ENCODE measurements at places on chromosomes 11 and 22.

DNA sequence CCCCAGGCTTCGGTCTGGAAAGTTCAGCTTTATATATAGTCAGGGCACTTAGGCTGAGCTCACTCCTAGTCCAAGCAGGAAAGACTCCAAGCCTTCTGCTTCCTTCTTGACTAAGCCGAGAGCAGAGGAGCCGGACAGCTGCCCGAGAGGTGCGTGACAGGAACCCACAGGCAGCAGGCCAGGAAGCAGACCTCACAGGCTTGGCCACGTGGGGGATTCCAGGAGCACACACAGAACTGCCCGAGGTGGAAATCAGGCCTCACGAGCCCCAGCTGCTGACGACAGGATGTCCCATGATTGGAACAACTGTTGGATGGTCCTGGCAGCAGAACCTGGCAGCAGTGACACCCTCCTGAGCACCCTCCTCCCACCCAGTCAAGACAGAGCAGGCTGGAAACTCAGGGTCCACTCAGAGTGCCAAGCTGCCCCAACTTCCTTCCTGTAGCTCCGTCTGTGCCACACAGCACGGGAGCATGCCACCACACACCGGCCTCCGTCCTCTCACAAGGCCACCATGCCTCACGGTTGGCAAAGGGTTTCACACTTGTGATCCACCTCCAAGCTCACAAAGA, 5.4 kb downstream of the PLA2G6 start:
- peak; percentile 14 for DNase-seq

- DNase-seq: no peak
Measured at GRCh38 chr11:116844722-116845121, 7.3 kb upstream of the APOA1 start.

- DNase-seq: no peak
Measured at GRCh38 chr22:40009951-40010671, 15.4 kb downstream of the FAM83F start.

DNA sequence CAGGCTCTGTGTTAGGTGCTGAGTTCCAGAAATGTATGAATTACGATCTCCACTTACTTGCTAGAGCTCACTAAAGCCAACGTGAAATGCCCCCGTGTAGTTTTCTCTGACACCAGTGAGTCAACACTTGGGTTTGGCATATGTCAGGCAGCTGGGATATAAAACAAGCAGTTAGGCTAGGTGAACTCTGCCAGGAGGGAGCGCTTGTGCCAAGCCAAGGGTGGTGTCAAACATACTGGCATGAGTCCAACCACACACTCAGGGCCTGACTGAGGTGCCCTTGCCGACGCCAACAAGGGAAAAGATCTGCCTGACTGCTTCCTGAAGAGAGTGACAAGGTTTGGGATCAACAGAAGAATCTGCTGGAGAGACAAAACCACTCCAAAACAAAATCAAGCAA, 167.8 kb upstream of the NARS2 start:
- DNase-seq: no peak

- DNase-seq: no peak
Measured at GRCh38 chr11:119889111-119889510, 160.1 kb upstream of the NECTIN1 start.

GRCh38 chr11:114183044-114183511, 113.1 kb upstream of the NNMT start:
- peak; percentile 56 for DNase-seq

- no peak for DNase-seq
Measured at GRCh38 chr11:26470992-26471391, 101.1 kb downstream of the MUC15 start.

- DNase-seq: no peak
Measured at GRCh38 chr11:67983951-67984350, 19.9 kb downstream of the UNC93B1 start.

GRCh38 chr11:61666684-61667297, 13.4 kb upstream of the DAGLA start:
- no peak for DNase-seq

DNA sequence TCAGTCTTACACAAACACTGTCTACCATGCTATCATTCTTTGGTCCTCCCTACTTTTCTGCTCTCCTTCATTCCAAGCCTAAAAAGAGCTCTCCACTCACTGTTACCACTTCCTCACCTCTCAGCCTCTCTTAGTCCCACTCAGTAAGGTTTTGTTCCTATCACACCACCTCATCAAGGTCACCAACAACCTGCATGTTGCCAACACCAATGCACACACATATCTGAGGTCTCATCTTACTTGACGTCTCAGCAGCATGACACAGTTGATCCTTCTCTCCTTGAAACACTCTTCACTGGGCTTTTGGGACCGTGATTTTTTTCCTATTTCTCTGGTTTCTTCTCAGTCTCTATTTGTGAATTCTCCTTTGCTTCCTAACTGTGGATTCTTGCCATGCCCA, 8.1 kb downstream of the PISD start:
- DNase-seq: no peak

DNA sequence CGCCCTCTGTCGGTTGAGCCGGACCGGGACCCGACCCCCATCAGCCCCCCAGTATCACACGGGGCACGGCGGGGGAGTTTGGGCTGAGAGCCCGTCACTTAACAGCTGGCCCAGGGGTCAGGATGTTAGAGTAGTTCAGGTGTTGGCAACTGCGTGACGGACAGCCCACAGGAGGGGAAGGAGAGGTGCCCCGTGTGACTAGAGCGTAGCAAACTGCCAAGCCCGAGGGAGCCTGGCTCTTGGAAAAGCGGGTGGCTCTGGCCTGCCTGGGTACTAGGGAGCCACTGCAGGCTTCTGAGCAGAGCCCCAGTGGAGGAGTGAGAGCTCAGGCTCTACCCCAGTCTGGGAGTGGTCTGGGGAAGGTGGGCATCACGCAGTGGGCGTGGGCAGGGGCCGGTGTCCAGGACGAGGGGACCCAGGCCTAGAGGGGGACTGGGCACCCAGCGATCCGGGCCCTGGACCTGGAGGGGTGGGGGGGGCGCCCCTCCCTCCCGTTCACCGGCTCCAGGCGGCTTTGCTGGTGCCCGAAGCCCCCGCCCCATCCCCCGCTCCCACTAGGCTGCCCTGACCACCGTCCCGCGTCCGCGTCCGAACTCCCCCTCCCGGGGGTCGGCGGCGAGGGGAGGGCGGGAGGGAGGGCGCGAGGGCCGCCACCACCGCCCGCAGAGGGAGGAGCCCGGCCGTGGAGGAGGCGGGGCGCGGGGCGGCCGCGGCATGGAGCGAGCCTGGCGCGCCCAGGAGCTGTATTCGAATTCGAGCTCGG, 24.4 kb downstream of the SHANK3 start:
- DNase-seq: no peak

DNA sequence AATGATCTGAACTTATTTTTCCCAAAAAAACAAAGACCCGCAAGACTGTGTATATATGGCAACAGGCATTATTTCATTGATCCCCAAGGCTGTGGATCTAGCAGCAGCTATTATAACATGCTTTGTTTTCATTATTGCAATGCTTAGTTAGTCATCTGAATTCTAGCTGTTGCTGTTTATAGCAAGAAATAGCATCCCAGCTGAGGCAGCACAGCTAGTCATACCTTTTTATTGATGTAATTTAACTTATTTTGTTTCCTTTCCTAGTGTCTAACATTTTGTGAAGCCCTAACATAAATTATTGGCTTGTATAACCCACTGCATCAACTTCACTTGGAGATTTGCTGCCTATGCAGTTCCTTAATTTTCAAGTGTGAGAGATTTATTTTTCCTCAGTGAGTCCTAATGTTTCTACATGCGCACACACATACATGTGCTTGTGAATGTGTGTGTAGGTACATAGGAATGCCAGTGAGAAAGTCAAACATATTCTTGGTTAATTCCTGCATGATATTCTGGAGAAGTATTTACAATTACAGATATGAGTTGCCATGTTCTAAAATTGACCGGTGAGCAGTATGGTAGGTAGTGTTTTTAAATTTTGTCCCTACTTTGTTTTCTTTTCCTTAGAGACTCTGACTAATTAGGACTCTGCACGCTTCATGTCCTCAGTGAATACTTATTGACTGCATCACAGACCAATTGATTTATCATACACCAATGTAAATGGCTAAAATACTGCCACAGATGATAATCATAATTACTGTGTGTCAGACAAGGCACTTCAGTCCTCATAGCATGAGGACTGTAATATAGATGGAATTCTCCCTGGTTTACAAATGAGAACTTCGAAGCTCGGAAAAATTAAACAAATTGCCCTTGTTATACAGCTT, 119.3 kb downstream of the WNT11 start:
- no peak for DNase-seq

DNA sequence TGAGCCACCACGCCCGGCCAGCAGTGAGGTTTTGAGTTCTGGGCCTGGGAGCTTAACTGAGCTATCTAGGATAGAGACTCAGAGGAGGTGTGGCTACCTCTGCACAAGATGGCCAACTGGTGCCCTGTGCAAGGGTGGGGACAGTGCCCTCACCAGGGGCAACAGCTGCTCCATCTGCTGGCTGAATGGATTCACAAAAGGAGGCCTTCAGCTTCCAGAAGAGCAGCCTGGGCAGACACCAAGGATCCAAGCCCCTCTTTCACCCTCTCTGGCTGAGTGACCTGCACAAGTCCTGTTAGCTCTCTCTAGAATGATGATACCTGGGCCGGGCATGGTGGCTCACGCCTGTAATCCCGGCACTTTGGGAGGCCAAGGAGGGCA, 33.5 kb upstream of the BAIAP2L2 start:
- DNase-seq: no peak

DNA sequence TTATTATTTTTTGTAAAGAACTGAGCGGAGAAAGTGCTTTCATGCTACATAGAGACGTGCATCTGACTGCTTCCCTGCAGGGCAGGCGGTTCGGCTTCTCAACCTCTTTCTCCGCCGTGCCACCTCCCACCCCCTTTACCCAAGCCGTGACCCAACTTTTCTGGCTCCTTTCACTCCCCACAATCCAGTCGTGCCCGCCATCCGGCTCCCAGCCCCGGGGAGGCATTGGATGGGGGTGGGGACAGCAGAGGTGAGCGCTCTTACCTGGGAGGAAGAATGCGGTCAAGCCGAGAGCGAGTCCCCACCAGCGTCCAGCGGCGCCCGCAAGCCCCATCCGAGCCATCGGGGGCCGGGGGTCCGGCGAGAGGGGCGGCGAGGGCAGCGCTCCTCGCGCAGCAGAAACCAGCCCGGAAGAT, 781 bp downstream of the NECTIN1 start:
- DNase-seq: no peak

DNA sequence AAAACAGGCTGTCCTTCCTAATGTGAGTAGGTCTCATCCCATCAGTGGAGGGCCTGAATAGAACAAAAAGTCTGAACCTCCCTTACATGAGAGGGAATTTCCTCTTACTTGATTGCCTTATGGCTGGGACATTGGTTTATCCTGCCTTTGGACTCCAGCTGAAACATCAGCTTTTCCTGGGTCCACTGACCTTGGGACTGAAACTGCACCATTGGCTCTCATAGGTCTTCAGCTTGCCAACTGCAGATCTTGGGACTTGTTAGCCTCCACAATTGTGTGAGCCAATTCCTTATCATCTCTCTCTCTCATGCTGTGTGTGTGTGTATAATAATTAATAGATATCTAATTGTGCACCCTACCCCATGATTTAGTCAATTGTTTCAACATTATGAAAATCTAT, 375.3 kb upstream of the DDI1 start:
- DNase-seq: no peak

- no peak for DNase-seq
Measured at GRCh38 chr11:2901196-2901796, 15.7 kb upstream of the CDKN1C start.

GRCh38 chr11:123052901-123053721, 8.8 kb downstream of the HSPA8 start:
- DNase-seq: no peak

GRCh38 chr22:27492566-27493201, 308.9 kb downstream of the MN1 start:
- DNase-seq: no peak

GRCh38 chr11:123796226-123796625, 9.9 kb downstream of the OR6M1 start:
- DNase-seq: no peak

DNA sequence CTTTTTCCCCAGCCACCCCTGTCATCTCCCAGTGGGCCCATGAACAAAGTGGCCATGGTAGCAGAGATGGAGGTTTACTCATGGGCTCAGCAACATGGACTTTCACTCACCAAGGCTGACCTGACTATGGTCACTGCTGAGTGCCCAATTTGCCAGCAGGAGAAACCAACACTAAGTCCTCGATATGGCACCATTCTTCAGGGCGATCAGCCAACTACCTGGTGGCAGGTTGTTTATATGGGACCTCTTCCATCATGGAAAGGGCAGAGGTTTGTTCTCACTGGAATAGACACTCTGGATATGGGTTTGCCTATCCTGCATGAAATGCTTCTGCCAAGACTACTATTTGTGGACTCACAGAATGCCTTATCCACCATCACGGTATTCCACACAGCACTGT, 1009.1 kb downstream of the NTM start:
- no peak for DNase-seq

- no peak for DNase-seq
Measured at GRCh38 chr11:65381716-65382032, 772 bp downstream of the SLC25A45 start.

- DNase-seq: no peak
Measured at GRCh38 chr11:2305788-2306451, 4.1 kb downstream of the TSPAN32 start.

DNA sequence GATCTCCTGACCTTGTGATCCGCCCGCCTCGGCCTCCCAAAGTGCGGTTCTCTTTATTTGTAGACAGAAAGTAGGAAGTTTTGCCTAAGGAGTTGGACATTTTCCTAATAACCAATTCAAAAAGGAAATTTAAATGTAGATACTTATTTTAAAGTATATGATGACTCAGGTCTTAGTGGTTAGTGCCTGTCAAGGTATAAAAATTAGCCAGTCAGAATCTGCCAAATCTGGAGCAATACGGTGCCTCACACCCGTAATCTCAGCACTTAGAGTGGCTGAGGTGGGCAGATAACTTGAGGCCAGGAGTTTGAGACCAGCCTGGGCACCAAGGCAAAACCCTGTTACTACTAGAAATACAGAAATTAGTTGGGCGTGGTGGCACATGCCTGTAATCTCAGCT, 86.7 kb upstream of the RASSF10 start:
- DNase-seq: no peak

- no peak for DNase-seq
Measured at GRCh38 chr22:31440681-31441080, 41.3 kb downstream of the DRG1 start.

- DNase-seq: no peak
Measured at GRCh38 chr11:31845331-31845730, 34.2 kb upstream of the PAX6 start.

DNA sequence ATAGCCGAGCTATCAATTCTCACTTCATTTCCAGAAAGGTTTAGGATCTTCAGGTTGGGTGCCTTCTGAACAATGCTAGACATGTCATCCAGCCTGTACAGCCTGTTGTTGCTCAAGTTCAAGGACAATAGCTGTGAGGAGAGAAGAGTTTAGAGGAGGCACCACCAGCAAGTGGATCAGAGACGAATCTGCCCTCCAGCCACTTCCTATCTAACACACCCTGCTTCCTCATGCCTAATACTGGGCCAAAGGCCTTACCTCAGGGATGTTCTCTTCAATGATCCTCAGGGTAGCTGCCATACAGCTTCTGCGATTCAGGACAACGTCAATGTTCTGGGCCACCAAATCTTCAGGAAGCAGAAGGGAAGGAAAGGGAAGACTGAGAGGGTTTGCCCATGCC, 4.2 kb downstream of the NXF1 start:
- DNase-seq: no peak

- no peak for DNase-seq
Measured at GRCh38 chr11:113255096-113255495, 59.3 kb upstream of the TTC12 start.

Data from activated T-helper 1 cell treated with Interleukin-2 at 50 U/mL for 16 hours (primary cell).